Body of pancreas (tissue), 4 donors: ENCODE measurements at places on chromosomes 12 and 14.

DNA sequence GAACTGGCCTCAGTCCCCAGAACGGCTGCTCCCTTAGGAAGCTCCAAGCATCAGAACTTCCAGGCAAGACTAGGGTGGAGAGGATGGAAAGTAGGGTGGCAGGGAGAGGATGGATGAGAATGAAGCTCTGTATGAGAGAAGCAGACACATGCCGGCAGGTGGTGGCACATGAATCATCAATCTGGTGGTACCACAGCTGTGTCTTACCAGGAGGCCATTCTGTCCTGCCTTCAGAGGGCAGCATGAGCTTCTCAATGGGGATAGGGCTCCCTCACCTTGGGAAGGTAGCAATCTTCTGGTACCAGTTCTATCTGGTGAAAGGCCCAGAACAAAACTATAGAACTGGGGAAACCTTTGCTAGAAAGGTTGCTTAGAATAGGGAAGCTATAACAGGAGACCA lies 55.4 kb upstream of the PYGL start:
- DNase-seq: no peak

DNA sequence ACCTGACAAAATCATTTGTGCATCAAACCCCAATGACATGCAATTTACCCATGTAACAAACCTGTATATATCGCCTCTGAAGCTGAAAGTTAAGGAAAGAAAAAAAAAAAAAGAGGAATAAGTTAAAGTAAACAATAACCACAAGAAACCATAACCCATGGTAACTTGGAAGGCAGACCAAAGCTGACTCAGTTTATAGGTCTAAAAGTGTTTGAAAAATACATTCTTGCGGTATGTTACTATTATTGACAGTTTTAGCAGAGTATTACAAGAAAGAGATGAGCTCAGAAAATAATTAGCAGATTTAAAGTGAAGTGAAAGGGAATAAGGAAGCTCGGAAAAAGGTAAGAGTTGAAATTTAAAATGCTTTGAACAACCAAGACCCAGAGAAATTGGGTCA lies 34.4 kb upstream of the MGAT4C start:
- no peak for DNase-seq

- DNase-seq: no peak
Measured at GRCh38 chr12:132707241-132707640, 3.4 kb upstream of the PGAM5 start.

GRCh38 chr12:3564411-3564810 lies 73.4 kb downstream of the PRMT8 start:
- no peak for DNase-seq

- no peak for DNase-seq
Measured at GRCh38 chr12:64392221-64392620, 1.7 kb upstream of the C12orf56 start.

DNA sequence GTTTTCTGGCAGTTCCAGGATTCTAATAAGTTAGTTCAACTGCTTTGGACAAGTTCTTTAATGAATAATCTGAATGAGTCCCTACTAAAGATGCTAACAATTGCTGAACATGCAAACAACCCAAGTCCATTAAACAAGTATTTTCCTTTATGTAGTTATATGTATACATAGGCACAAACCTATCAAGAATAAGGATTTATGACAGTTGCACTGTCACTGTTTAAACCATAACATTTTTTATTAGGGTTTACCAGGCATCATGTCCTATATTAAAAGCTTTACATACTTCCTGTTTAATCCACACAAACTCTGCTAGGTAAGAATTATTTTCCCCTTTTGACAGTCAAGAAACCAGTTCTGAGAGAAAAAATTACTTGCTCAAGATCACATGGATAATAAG lies 31.9 kb upstream of the COCH start:
- no peak for DNase-seq

DNA sequence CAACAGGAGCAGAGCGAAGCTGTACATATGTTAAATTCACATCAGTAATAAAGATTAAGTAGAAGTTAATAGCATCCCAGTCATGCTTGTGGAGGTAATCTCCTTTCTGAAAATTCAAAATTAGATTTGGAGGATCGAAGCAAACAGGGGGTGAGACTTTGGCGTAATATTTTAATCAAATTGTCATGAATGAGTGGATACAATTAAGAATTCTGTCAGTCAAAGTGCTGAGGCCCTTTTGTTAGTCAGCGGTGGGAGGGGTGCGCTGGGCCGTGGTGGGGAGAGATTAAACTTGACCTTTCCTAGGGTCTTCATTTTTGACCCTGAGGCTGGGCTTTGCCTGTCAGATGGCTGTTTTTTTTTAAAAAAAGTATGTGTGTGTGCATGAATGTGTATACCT lies 226.7 kb downstream of the VRK1 start:
- no peak for DNase-seq

DNA sequence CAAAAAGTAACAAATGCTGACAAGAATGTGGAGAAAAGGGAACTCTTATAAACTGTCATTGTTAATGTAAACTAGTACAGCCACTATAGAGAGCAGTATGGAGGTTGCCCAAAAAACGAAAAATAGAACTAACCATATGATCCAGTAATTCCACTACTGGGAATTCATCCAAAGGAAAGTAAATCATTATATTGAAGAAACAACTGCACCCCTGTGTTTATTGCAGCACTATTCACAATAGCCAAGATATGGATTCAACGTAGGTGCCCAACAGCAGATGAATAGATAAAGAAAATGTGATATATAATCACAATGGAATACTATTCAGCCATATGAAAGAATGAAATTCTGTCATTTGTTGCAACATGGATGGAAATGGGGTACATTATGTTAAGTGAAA lies 188.0 kb upstream of the E2F7 start:
- DNase-seq: no peak
